ENCODE measurements at places on chromosomes 2 and 18. TPM values are rescaled to one million over a fixed set of nuclear protein-coding genes. Genes with fewer than 3 reads are reported as not detected.

Gene PJVK
- 4.3 TPM for total RNA-seq

- H3K36me3 ChIP-seq, result no peaks in the 10 kb centered on the region
- no peaks in the 10 kb centered on the region for H3K4me1 ChIP-seq
- H3K27ac ChIP-seq, result no peak overlapping the region
- no peak for DNase-seq
- no peak overlapping the region for H3K4me3 ChIP-seq
Observed at GRCh38 chr2:54274781-54275242, 18.8 kb upstream of the TSPYL6 start.

Gene SKOR2
- total RNA-seq, result not detected

- no peaks in the 10 kb centered on the region for H3K27me3 ChIP-seq
- no peak overlapping the region for H3K27ac ChIP-seq
- H3K4me1 ChIP-seq, result no peaks in the 10 kb centered on the region
- no peak overlapping the region for H3K4me3 ChIP-seq
Observed at GRCh38 chr2:112692495-112692911, 28.3 kb upstream of the NT5DC4 start.

DNA sequence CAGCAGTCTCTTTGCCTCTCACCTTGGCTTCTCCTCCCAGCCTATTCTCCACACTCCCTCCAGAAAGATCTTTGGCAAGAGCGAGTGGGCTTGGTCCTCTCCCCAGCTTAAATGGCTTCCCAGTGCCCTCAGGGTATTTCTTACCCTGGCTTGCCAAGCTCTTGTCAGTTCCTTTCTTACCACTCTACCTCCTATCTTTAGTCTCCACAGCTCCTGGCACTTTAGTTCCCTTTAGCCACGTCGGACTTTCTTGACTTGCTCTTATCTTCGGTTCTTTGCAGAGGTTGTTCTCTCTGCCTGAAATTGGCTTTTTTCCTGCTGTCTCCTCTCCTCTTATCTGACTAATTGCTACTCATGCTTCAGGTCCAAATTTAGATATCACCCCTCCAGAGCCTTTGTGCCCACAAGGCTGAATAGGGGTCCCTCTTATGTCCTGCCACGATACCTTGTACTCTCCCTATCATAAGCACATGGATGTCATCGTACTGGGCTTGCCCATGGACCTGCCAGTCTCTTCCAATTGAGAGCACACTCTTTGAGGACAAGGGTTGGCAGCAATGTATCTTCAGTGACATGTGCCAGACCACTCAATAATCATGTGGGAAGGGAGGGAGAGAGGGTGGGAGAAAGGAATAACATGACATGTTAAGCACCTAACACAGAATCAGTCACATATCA lies 131.7 kb upstream of the CTAGE1 start:
- no peaks in the 10 kb centered on the region for H3K36me3 ChIP-seq
- no peak overlapping the region for H3K4me3 ChIP-seq
- no peak overlapping the region for H3K27ac ChIP-seq
- no peaks in the 10 kb centered on the region for H3K4me1 ChIP-seq
- H3K27me3 ChIP-seq, result no peaks in the 10 kb centered on the region

Gene IL37
- total RNA-seq, result not detected

GRCh38 chr18:36078751-36079529 lies 11.6 kb upstream of the RPRD1A start:
- no peaks in the 10 kb centered on the region for H3K36me3 ChIP-seq
- H3K27me3 ChIP-seq, result no peaks in the 10 kb centered on the region
- no peak overlapping the region for H3K4me3 ChIP-seq
- no peak for DNase-seq

Gene LYG2
- total RNA-seq, result not detected

- H3K4me1 ChIP-seq, result no peaks in the 10 kb centered on the region
- H3K27me3 ChIP-seq, result no peaks in the 10 kb centered on the region
- no peak for DNase-seq
- no peak overlapping the region for H3K27ac ChIP-seq
Observed at GRCh38 chr2:217258170-217258569, 398.3 kb upstream of the TNP1 start.

DNA sequence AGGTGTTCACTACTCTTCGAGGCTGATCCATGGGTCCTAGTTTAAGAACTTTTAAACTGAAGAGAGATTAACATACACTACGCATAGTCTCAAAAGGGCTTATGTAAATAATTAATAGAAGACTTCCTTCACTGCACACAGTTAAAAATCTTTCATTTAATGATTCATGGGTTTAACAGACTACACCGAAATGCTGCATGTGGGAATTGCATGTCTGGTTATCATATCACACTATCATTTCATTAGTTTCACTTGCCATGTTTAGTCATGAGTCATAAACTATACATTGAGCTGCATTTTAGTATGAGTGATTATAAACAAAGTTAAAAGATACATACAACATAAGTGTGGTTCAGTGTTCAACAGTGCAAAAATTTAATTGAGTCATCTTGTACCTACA lies 31.2 kb downstream of the GLS start:
- no peaks in the 10 kb centered on the region for H3K27me3 ChIP-seq
- H3K27ac ChIP-seq, result no peak overlapping the region
- peaks cover 3% of the 10 kb centered on the region for H3K36me3 ChIP-seq
- H3K4me1 ChIP-seq, result no peaks in the 10 kb centered on the region

- H3K4me3 ChIP-seq, result no peak overlapping the region
- peaks cover 3% of the 10 kb centered on the region for H3K36me3 ChIP-seq
- H3K27ac ChIP-seq, result no peak overlapping the region
- H3K27me3 ChIP-seq, result no peaks in the 10 kb centered on the region
- no peak for DNase-seq
- peaks cover 2% of the 10 kb centered on the region for H3K4me1 ChIP-seq
Observed at GRCh38 chr18:42038936-42039335, 83.9 kb downstream of the PIK3C3 start.

DNA sequence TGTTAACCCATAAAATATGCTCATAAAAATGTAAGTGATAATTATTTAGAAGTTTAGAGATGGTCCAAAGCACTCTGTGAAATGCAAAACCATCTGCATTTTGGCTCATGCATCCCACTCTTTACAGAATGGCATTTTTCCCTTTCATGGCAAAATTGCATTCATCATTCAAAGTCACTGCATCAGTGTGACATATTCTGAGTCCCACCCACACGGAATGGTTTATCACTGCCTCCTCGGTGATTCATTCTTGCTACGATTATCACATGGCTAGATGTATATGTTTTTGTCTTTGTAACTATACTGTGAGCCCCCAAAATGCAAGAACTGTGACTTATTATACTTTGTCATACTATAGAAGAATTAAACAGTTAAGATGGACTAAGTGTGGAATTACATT lies 293.0 kb downstream of the LRATD1 start:
- H3K4me1 ChIP-seq, result no peaks in the 10 kb centered on the region
- no peak for DNase-seq
- H3K27ac ChIP-seq, result no peak overlapping the region
- no peak overlapping the region for H3K4me3 ChIP-seq

Gene DIPK1C
- total RNA-seq, result 0.09 TPM

DNA sequence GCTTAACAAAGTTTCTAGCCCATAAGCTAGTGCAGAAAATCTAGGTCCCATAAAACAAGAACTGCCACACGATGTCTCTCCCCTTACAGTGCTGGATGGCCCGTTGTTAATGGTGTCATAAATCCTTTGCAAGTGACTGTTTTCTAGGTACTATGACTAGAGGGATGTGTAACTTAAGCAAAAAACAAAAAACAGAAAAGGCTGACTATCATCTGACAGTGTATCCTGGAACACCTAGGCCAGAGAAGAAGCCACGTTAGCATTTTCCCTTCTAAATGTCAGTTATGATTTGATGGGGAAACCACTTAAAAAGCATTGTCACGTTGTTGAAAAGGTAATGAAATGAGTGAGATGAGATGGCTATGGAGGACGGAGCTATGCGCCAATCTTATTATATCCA lies 2.4 kb downstream of the CASP8 start:
- no peak overlapping the region for H3K4me3 ChIP-seq
- no peak for DNase-seq

GRCh38 chr18:58565021-58565420 lies 63.9 kb downstream of the ALPK2 start:
- no peaks in the 10 kb centered on the region for H3K4me1 ChIP-seq
- no peaks in the 10 kb centered on the region for H3K36me3 ChIP-seq
- no peak overlapping the region for H3K27ac ChIP-seq
- no peak overlapping the region for H3K4me3 ChIP-seq
- DNase-seq, result no peak
- H3K27me3 ChIP-seq, result no peaks in the 10 kb centered on the region

DNA sequence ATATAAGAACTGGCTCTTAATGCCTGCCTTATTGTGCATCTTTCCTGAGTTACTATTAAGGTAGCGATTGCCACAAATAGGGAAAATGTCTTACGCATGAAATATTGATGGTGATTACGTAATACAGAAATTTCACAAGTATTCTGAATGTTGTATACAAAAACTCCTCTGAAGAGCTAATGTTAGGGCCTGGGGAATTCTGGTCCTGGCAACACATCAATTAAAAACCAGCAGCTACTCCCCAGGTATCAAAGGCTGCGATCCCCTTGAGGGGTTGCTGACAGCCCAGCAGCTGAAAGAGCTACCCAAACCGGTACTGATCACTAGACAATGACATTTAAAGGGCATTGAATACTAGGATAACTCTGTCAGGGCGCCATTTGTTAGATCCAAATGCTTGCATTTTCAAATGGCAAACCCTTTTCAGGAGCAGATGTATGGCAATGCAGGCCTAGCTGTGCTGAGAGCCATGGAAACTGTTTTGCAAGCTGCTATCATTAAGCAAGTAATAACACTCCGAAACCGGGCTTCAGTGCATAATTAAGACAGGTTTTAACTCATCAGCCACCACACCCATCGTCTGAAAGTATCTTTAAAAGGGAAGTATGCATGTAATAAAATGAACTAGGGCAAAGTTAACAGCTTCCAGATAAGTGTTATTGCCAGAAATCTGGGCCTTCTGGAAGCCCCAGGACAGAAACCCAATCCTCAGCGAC lies 78.4 kb downstream of the CLHC1 start:
- H3K4me3 ChIP-seq, result no peak overlapping the region
- H3K36me3 ChIP-seq, result no peaks in the 10 kb centered on the region
- DNase-seq, result no peak
- no peaks in the 10 kb centered on the region for H3K27me3 ChIP-seq

GRCh38 chr2:208718828-208719227 lies 312.2 kb downstream of the PTH2R start:
- H3K27ac ChIP-seq, result no peak overlapping the region
- no peak overlapping the region for H3K4me3 ChIP-seq
- H3K36me3 ChIP-seq, result no peaks in the 10 kb centered on the region
- H3K4me1 ChIP-seq, result peaks cover 4% of the 10 kb centered on the region
- no peak for DNase-seq
- H3K27me3 ChIP-seq, result no peaks in the 10 kb centered on the region

DNA sequence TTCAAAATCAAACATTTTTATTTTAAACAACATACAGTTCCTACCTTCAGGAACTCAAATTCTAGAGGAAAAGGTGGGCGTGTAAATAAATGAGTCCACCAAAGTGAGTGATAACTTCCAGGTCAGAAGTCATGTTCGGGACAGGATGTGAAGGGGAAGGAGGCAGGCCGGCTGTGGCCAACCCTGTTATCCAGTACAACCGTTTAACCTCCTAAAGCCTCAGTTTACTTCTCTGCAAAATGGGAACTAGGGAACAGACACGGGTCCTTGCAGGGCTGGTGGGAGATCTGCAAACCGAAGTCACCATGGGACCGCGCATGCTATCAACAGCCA lies 373 bp downstream of the EIPR1 start:
- no peaks in the 10 kb centered on the region for H3K27me3 ChIP-seq
- H3K27ac ChIP-seq, result no peak overlapping the region
- peak; percentile 73 for DNase-seq
- no peaks in the 10 kb centered on the region for H3K36me3 ChIP-seq

Gene DUSP2
- total RNA-seq, result 11.8 TPM

DNA sequence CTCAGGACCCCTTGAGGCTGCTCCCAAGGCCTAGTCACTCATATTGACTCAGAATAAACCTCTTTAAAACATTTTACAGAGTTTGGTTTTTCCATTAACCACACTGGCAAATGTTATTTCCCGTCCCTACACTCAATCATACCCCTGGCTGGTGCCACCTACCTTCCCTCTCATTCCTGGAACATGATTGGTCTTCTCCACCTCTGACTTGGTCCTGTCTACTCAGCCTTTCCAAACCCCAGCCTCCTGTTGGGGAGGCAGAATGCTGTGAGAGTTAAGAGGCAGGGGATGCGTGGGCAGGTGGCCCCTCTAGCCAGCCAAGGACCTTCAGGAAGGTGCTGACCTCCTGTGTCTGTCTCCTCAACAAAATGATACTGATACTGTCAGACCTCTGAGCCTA lies 149.3 kb downstream of the CABLES1 start:
- H3K4me3 ChIP-seq, result no peak overlapping the region
- H3K27ac ChIP-seq, result no peak overlapping the region

- H3K4me3 ChIP-seq, result no peak overlapping the region
- H3K27ac ChIP-seq, result no peak overlapping the region
- no peak for DNase-seq
- no peaks in the 10 kb centered on the region for H3K27me3 ChIP-seq
- H3K36me3 ChIP-seq, result no peaks in the 10 kb centered on the region
Observed at GRCh38 chr2:152730591-152731333, 12.3 kb downstream of the ARL6IP6 start.

DNA sequence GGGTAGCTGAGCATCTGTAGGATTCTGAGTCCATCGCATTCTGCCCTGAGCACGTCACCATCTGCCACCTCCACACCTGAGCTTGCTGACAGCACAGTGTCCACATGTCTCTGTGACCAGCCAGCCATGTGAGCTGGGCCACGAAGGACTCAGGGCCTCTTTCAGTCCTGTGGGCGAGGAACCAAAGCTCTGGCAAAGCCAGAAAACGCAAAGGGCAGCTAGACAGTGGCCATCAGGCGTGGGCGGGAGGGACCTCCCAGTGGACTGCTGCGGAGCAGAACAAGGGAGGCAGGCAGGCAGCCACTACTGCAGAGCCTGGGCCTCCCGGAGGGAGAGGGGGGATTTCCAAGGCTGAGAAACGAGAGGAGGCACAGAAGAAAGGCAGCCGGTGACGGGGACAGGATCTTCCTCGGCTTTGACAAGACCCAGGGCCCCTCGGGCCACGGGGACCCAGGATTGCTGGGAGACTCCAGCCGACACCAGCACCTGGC lies 274.6 kb upstream of the SALL3 start:
- H3K4me3 ChIP-seq, result no peak overlapping the region
- no peaks in the 10 kb centered on the region for H3K36me3 ChIP-seq
- no peaks in the 10 kb centered on the region for H3K4me1 ChIP-seq
- H3K27ac ChIP-seq, result no peak overlapping the region
- H3K27me3 ChIP-seq, result no peaks in the 10 kb centered on the region

- no peak for DNase-seq
- no peak overlapping the region for H3K27ac ChIP-seq
- H3K4me1 ChIP-seq, result no peaks in the 10 kb centered on the region
- H3K36me3 ChIP-seq, result no peaks in the 10 kb centered on the region
- H3K4me3 ChIP-seq, result no peak overlapping the region
Observed at GRCh38 chr2:136492901-136493300, 272.4 kb upstream of the THSD7B start.

DNA sequence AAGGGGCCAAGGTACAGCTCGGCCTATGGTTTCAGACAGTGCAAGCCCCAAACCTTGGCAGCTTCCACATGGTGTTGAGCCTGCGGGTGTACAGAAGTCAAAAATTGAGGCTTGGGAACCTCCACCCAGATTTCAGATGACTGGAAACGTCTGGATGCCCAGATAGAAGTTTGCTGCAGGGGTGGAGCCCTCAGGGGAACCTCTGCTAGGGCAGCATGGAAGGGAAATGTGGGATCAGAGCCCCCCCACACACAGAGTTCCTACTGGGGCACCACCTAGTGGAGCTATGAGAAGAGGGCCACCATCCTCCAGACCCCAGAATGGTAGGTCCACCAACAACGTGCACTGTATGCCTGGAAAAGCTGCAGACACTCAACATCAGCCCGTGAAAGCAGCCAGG lies 15.0 kb upstream of the DNAH7 start:
- H3K4me1 ChIP-seq, result no peaks in the 10 kb centered on the region
- H3K36me3 ChIP-seq, result no peaks in the 10 kb centered on the region
- DNase-seq, result no peak
- H3K4me3 ChIP-seq, result no peak overlapping the region
- no peaks in the 10 kb centered on the region for H3K27me3 ChIP-seq
- no peak overlapping the region for H3K27ac ChIP-seq

Gene ST6GAL2
- total RNA-seq, result 1.2 TPM

Data from kidney (tissue), 22 donors.